ENCODE measurements at places on chromosomes 2 and 18.

DNA sequence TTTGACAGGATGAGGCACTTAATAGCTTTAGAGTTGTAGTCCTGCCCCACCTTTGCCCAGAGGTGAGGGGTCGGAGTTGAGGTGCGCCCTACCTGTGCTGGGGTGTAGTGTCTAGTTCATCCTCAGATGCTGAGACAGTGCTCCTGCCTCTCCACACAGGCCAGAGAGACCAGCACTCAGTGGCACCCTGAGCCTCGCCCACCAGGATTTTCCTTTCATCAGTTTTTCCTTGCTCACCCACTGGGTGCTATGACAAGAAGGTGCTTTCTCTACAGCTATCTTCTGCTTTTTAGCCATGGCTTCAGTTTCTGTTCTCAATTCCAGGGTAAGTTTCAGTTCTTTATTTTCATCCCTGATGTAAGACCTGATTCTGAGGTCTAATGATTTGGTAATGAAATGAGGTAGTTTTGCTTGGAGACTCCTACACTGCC is 16.8 kb upstream of the TMEM131 start:
- no peak for DNase-seq

- DNase-seq: no peak
Measured at GRCh38 chr2:149087751-149088150, 49.3 kb downstream of the LYPD6B start.

DNA sequence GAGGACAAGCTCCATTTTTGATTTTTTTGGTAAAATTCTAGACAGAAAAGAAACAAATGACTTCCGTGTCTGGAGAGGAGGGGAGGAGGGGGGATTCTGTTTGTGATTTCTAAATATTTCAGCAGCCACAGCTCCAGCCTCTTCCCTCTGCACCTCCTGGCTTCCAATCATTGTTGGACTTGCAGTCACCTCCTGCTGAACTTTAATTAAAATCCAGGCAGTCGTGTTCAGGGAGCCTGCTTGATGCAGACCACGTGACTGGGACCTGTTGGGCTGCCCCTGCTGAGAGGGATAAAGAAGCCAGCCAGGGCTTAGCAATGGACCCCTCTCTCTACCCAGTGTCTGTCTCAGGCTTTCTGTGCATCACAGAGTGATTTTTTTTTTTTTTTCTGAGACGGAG is 115.1 kb downstream of the SH3BP4 start:
- no peak for DNase-seq

GRCh38 chr18:41617647-41618046 is 337.4 kb upstream of the PIK3C3 start:
- DNase-seq: no peak

DNA sequence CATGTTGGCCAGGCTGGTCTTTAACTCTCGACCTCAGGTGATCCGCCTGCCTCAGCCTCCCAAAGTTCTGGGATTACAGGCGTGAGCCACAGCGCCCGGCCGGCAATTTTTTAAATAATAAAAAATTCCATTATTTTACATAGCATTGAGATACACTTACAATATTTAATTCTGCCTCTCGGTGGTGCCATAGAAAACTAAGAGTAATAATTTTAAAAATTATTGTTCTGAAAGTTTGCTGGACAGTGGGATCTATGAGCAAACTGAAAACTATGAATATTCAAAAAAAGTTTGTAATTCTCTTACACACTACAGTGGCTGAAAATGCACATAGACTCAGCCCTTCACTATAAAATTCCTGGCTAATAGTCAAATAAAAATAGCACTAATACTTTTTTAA is 90.9 kb upstream of the STON1 start:
- DNase-seq: no peak

DNA sequence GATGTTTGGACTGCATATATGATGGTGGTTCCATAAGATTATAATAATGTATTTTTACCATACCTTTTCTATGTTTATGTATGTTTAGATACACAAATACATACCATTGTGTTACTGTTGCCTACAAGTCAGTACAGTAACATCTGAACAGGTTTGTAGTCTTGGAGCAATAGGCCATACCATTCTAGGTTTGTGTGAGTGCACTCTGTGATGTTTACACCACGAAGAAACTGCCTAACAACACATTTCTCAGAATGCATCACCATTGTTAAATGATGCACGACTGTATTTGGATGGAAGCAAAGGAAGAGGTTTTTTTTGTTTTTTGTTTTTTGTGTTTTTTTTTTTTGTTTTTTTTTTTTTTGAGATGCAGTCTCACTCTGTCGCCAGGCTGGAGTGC is 9.5 kb downstream of the DUSP19 start:
- DNase-seq: no peak

- DNase-seq: no peak
Measured at GRCh38 chr2:106843001-106843909, 42.7 kb downstream of the ST6GAL2 start.

DNA sequence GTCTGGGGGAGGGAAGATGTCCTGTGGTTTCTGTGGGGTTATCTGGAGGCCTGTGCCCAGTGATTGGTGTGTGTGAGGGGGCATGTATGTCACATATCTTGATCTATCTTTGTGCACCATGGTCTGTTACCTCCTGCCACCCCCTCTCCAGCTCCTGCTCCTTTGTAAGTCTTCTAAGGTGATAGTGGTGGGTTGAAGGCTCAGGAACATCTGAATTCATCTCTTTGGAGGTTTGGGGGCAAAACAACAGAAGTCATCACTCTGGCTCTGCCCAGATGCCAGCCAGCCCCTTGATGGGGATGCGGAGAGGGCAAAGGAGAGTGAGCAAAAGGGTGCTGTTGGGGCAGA is 2.7 kb upstream of the WNT6 start:
- no peak for DNase-seq

DNA sequence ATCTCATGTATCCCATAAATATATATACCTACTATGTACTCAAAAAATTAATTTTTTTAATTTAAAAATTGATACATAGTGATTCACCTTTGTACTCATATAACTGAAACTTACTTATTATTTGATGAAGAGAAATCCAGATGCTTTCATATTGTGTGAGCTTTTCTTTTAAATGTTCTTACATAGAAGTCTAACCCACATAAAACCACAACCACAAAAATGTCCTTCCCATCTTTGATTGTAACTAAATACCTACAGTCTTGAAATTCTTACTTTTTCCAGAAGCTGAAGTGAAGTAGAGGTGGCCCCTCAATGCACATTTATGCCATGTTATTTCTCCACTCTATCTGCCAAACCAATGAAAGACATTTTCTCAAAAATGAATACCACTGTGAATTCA is 117.9 kb upstream of the COL5A2 start:
- DNase-seq: no peak

DNA sequence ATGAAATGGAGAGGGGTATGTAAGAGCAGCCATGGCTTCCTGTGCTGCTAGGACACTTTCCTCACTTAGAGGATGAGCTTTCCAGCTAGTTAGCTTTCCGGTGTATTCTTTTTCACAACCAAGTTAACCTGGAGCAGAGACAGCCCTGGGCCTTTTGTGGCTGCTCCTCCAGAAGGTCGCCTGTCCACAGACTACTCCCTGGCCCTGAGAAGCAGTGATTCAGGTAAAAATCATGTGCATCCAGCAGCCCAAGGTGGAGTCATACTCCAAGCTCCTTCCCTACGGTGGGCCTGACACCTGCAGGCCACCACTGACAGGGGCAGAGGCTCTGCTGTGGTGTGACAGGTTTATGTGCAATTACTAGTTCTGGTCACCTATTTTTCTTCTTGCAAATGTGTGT is 187.2 kb downstream of the ANKRD30B start:
- DNase-seq: no peak

GRCh38 chr2:160387558-160388262 is 105.9 kb downstream of the RBMS1 start:
- DNase-seq: no peak

GRCh38 chr18:47036298-47036874 is 965 bp upstream of the ELOA2 start:
- DNase-seq: peak; percentile 19

DNA sequence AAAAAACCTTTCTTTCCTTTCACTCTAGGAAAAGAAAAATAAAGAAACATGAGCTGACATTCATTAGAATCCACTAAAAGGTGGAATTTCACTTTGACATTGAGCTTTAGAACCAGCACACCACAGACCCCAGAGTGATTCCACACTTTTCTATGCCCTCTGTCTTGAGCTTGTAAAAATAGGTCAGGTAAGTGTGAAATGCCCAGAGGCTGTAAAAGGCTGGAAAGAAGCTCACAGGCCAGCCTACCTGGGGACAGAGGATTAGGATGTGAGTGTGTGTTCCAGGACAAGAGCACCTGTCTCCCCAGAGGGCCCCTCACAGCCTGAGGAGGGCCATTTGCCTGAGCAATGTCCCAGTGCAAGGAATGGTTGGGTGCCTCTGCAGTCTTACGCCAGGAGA is 56.3 kb upstream of the MYO3B start:
- no peak for DNase-seq

DNA sequence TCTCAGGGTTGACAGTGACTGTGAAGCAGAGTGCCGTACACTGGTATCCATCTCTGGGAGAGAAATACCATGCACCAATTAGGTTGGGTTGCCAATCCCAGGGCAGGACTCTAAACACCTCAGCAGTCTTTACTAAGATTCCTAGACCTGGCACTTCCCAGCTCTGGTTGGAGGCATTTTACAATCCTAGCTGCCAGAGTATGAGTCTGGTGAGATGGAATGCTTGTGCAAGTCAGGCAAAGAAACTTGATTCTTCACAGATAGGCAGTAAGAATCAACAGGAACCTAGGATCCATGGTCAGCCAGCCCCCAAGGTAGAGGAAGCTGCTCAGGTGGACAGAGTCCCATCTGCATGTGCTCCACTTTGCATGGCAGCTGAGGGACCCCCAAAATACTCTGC is 6.0 kb upstream of the UGT1A5 start:
- DNase-seq: no peak

DNA sequence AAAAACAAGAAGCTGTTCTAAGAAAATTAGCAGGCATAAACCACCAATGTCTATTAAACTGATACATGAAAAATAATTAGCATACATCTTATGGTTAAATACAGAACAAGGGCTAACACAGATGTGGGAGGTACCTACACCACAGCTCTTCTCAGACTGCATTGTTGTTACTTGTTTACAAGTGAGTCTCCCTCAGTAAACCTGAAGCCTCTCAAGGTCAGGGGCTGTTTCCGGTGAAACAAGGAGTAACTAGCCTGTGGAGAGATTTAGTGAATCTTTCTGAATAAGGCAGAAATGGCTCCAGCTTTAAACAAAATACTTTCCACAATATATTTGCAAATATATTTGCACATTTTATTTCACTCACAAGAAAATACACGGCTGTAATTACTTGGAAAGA is 244.0 kb downstream of the FIGN start:
- DNase-seq: no peak

GRCh38 chr2:65366595-65367125 is 65.7 kb downstream of the SPRED2 start:
- DNase-seq: peak; percentile 92

DNA sequence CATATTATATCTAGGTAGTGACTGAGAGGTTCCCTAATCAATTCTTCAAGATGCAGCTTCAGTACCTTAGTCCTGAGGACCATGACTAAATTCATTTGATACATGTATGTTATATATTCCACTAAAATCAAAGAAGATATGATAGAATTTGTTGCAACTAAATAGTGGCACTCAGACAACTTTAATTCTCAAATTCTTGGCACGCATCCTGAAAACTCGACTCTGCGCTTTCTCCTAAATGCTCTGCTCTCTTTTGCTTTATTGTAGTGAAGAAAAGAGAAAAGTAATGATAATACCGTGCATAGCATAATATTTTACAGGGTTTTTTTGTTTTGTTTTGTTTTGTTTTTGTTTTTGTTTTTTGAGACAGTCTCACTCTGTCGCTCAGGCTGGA is 475.3 kb downstream of the ARHGAP15 start:
- DNase-seq: no peak

DNA sequence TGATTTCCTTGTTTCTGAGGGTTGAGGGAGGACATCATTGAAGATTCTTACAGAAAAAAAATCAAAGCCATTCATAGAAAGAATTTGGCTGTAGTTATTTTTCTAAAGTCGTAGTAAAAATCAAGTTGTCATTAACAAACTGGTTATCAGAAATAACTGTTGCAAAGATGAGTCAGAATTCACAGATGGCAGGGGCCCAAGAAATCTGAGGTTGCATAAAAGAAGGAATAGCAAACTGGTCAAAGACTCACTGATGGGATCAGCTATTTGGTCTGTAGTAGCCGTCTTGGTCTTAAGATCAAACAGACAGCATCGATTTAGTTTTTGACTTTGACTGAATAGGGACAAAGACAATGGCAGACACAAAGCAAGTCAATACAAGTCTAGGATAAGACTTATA is 334.3 kb downstream of the FIGN start:
- no peak for DNase-seq

- no peak for DNase-seq
Measured at GRCh38 chr2:110126086-110126773, 10.6 kb upstream of the MALL start.

- DNase-seq: peak; percentile 22
Measured at GRCh38 chr2:122643725-122644329, 888.4 kb downstream of the TSN start.

DNA sequence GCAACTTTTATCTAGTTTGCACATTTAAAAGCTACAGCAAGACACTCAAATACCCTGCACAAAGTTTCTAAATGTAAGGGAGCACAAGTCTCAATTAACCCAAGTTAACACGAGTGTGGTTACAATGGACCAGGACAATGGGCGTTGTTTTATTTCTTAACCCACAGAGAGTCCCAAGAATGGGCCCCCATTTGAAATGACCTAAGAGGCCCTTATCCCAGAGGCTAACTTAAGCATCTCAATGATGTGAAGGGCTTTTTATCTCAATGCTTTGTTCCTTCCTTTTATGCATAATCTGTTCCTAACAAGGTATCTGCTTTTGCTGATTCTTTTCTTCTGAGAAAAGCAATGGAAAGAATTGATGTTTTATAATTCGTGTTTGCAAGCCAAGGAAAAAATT is 151.5 kb upstream of the SALL3 start:
- DNase-seq: no peak

DNA sequence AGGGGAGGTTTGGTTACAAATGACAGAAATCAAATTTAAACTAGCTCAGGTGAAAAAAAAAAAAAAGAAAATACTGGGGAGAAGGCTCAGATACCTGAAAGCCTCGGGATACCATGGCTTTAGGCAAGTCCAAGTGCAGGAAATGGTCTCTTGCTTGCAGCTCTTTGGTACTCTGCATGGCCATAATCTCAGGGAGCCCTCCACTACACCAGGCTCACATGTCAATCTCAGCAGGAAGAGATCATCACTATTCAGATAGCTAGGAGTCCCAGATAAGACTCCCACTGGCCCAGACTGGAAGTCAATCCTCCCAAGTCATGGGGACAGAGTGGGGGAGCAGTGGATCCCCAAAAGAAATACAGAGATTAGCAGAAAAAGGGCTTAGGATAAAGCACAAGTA is 64.8 kb upstream of the RALBP1 start:
- no peak for DNase-seq
